ENCODE measurements at places on chromosomes 12 and 14.

DNA sequence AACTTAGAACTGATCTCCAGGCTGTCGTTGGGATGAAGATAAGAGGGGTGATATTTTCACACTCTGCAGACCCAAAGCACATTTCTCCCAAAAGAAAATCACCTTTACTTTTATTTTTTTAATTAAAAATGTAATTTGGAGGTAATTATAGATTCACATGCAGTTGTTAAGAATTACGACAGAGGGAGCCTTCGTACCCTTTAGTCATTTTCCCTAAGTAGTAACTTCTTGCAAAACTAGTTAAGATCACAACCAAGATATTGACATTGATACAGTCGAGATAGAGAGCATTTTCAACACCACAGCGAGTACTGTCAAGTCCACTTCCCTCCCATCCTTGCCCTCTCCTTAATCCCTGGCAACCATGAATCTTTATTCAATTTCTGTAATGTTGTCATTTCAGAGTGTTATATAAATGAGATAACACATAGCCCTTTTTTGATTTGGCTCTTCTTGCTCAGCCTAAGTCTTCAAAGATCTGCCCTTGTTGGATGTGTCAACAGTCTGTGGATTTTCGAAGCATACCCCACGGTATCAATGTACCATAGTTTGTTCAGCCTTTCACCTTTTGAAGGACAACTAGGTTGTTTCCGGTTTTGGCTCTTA lies 39.6 kb downstream of the DNAH10 start:
- DNase-seq = peak; percentile 61

DNA sequence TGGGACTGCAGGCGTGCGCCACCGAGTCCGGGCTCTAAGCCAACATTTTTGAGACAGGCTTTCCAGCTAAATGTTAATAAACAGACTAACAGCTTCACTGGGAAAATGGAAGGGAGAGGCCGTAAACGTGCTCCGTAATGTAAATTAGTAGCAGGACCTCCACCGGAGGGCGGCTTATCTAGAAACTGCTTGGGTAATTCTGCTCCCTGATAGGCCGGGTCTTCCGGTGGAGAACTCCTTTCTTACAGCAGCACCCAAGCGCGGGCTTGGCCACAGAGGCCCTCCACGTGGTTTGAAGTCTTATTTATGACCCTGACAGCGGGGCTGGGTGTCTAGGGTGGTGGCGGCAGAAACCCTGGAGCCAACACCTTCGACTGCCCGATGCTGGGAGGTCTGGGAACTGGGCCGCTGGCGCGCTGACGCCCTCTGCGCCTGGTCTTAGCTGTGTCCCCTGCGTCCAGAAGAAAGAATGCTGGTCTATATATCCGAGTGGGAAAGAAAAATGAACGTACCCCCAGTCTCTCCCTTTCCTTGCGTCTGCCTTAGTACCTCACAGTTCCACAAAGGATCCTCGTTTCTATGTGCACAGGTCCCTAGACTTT lies 1.7 kb downstream of the DPPA3 start:
- no peak for DNase-seq

GRCh38 chr12:32270818-32271710 lies 128.3 kb upstream of the FGD4 start:
- DNase-seq = no peak

GRCh38 chr12:6278439-6279255 lies 31.8 kb upstream of the PLEKHG6 start:
- DNase-seq = peak; percentile 87

- no peak for DNase-seq
Measured at GRCh38 chr12:65997056-65997455, 133.5 kb downstream of the LLPH start.

DNA sequence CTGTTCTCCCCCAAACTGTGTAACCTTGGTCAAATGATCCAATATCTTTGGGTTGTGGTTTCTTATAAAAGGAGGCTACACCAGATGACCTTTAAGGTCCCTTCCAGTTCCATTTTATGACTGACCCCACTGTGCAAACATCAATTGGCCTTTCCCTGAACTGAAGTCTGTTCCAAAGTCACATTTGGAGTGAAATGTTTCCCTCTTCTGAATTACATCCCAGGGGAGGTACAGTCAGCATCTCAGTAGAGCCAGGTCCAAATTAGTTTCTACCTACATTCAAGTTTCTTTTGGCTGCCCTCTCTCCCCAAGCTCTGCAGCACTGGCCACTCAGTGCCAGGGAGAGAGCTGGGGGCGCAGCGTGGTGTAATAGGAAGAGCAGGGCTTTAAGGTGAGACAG lies 34.4 kb downstream of the LIMA1 start:
- no peak for DNase-seq

DNA sequence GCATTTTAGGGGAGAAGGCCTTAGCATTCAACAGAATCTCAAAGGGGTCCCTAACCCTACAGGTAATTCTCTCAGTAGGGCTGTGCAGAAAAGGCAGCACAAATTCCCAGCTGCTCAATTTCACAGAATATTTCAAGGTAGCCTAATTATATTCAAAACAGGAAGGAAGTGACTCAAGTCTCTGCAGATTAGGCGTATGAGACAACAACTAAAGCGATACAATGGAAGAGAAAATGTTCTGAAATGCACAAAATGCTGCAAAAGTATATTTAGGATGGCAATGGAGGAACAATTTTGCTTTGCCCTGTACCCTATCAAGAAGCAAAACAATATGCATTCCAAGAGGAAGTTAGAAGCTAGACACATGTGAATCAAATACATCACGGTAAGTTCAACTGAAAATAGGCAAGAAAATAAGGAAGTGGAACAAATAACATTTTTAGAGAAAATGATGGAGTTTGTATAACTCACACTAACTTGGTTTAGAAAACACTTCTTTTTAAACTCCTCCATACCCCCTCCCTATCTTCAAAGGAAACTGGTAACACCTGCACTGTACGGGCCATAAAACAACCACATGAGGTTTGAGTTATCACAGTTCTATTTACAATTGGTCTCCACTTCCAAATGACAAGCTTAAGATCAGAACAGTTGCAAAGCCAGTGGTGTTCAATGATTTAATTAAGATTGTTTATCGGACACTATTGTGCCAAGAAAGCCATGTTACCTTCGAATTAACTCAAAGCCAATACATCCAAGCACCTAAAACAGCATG lies 1.6 kb downstream of the GIT2 start:
- peak; percentile 70 for DNase-seq

- no peak for DNase-seq
Measured at GRCh38 chr14:28876572-28876945, 110.0 kb downstream of the FOXG1 start.

DNA sequence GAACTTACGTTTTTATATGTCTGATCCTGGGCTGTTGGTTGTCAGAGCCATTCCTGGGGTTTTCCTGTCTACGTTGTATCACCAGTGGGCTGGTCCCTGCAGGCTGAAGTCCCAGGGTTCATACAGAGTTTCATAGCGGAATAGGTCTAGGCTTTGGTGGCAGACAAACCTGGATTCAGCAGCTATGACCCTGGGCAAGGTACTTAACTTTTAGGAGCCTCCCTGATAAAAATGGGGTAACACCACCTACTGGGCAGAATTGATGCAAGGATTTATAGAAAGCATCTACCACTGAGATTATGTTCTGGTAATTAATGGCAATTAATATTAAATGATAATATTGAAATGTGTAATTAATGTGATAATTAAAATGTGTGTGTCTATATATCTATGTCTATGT lies 141.2 kb downstream of the SYNE2 start:
- no peak for DNase-seq

DNA sequence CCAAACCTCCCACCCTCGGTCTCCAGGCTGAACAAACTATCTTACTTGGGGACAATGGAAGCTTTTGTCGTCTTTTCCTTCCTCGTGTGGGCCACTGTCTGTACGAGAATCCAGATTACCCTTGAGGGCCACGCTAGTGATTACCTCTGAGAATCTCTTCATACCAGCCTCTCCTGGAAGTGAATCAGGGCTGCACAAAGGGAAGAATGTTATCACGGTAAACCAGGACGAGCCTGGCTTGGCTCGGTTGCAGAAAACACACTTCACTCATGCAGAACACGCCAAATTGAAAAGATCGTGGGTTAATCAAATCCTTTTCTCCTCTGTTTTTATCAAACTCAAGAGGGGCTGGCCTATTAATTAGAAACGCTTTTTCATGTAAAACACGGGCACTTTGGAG lies 51.6 kb upstream of the MYL2 start:
- DNase-seq = no peak
